Vagina (tissue), 2 donors: ENCODE measurements at places on chromosomes 6 and 20.

DNA sequence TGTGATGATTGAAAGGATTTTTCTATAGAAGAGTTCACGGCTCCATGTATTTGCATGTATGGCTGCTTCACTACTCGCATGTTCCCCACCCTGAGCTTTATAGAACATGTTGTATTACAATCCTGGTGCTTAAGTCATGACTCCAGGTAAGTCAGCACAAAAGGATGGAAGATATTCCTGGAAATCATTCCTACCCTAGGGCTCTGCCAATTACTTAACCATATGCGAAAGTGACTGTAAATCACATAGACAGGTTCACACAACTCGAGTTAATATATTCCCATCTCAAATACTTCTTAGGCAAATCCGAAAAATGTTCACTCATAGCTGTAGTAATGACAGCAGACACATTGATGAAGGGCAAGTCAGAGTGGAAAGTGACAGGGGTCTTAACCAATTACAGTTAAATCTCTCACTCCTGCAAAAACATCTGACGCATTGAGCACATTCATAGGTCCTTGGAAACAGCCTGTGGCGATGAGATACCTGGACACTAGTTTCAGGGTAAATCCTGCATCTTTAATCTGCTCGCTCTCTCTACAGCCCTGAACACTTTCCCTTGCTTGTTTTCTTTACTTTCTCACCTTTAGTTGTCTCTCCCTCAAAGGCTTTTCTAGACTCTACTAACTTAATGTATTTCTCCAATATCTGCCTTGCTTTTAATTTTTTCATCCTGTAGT is 35.1 kb downstream of the RNF217 start:
- H3K27me3 ChIP-seq: no peaks in the 10 kb centered on the region
- H3K4me3 ChIP-seq: no peak overlapping the region
- H3K27ac ChIP-seq: no peak overlapping the region
- H3K36me3 ChIP-seq: no peaks in the 10 kb centered on the region

- H3K36me3 ChIP-seq: no peaks in the 10 kb centered on the region
- H3K4me1 ChIP-seq: peaks cover 11% of the 10 kb centered on the region
- H3K27me3 ChIP-seq: no peaks in the 10 kb centered on the region
- no peak overlapping the region for H3K4me3 ChIP-seq
Measured at GRCh38 chr6:134035823-134036296, 16.6 kb downstream of the SLC2A12 start.

GRCh38 chr20:52172392-52173047 is 19.1 kb downstream of the ZFP64 start:
- H3K36me3 ChIP-seq: peaks cover 7% of the 10 kb centered on the region
- no peaks in the 10 kb centered on the region for H3K27me3 ChIP-seq
- DNase-seq: no peak
- no peak overlapping the region for H3K4me3 ChIP-seq

DNA sequence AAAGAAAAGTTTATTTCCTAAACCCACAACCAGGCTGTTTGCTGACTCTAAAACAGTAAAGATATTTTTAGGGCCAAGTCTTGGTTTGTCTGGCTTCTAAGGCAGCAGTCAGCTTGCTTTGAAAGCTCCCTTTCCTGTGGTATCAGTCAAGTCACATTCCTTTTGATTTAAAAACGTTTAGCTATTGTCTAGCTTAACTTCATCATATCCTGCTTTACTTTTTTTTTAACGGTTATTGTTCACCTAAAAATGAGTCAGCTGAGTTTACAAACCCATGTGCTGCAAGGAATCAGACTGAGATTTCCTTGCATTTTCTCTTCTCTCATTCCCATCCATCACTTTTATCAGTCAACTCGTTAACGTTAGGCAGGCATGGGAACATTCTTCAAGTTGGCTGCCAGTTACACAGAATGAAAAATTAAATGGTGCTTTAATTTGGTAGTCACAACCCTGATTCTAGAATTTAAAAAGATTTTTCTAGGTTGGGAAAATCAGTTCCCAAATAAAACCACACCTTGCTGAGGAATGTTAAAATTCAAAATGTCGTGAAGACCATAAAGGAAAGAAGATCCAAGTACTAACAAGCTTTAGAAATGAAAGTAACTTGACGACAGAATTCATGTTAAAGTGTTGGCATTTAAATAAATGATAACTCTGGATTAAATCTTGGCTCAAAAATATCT is 45.9 kb downstream of the ELOVL5 start:
- DNase-seq: no peak
- no peaks in the 10 kb centered on the region for H3K36me3 ChIP-seq
- peak overlapping the region; percentile 42 for H3K27ac ChIP-seq
- peaks cover 63% of the 10 kb centered on the region for H3K4me1 ChIP-seq

GRCh38 chr6:2257363-2257762 is 12.0 kb upstream of the GMDS start:
- no peak overlapping the region for H3K27ac ChIP-seq
- no peaks in the 10 kb centered on the region for H3K27me3 ChIP-seq
- H3K4me1 ChIP-seq: no peaks in the 10 kb centered on the region

DNA sequence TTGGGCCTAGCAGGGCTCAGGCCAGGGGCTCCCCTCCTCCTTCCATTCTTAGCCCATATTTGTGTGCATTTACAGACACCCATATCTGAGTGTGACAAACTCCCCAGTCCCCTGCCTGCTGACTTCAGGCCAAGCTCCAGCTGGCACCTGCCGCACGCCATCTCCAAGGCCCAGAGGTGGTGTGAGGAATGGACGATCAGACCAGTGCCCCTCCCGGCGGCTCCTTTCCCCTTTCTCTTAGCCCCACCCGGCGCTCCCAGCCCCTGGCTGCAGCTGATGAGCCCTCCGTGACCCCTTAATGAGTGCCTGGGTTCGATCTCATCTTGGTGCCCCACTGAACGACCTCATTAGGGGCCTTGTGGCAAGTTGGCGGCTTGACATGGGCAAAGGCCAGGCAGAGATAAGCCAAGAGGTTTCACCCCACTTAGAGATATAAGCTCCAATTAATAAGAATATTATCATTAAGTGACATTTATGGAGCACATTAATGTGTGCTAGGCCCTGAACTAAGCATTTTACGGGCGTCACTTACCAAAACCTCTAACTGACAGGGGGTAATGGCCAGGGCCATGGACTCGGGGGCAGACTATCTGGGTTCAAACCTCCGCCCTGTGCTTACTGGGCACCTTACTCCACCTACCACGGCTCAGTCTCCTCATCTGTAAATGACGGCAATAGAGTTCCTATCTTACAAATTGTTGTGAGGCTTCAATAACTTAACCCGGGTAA is 17.5 kb downstream of the ADA start:
- H3K4me3 ChIP-seq: no peak overlapping the region
- H3K36me3 ChIP-seq: no peaks in the 10 kb centered on the region
- H3K27ac ChIP-seq: no peak overlapping the region
- no peaks in the 10 kb centered on the region for H3K27me3 ChIP-seq

DNA sequence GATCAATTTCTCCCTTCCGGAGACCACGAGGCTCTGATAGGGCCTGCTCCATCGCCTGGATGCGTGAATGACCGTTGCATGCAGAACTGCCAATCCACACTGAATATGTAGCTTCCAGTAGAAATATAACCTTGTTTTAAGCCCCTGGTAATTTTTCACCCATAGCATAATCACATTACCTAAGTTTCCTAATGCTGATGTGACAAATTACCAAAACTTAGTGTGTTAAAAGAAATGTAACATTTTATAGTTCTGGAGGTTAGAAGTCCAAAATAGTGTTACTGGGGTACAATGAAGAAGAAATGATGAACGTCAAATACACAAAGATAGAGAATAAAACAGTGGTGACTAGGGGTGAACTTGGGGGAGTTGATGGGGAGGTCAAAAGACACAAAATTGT is 22.0 kb upstream of the SIRPD start:
- H3K36me3 ChIP-seq: no peaks in the 10 kb centered on the region
- no peak for DNase-seq
- H3K27ac ChIP-seq: no peak overlapping the region
- no peaks in the 10 kb centered on the region for H3K27me3 ChIP-seq

DNA sequence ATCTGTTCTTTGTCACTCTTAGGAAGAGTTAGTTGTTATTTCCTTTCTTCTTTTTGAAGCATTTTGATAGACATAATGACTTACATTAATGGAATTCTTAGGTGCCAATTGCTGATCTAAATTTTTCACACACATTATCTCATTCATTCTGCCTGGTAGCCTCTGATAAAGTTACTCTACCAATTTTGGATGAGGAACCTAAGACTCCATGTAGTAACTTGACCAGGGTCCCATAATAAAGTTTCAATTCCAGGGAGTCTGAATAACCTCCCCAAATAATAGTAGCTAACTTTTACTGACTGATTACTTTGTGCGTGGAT is 73.2 kb upstream of the CITED2 start:
- H3K27me3 ChIP-seq: no peaks in the 10 kb centered on the region
- H3K4me3 ChIP-seq: no peak overlapping the region
- no peak for DNase-seq
- H3K36me3 ChIP-seq: no peaks in the 10 kb centered on the region
- H3K4me1 ChIP-seq: no peaks in the 10 kb centered on the region

- H3K36me3 ChIP-seq: no peaks in the 10 kb centered on the region
- no peaks in the 10 kb centered on the region for H3K27me3 ChIP-seq
- no peak overlapping the region for H3K27ac ChIP-seq
- H3K4me3 ChIP-seq: no peak overlapping the region
- no peaks in the 10 kb centered on the region for H3K4me1 ChIP-seq
- DNase-seq: no peak
Measured at GRCh38 chr6:5191222-5191621, 69.5 kb downstream of the LYRM4 start.

DNA sequence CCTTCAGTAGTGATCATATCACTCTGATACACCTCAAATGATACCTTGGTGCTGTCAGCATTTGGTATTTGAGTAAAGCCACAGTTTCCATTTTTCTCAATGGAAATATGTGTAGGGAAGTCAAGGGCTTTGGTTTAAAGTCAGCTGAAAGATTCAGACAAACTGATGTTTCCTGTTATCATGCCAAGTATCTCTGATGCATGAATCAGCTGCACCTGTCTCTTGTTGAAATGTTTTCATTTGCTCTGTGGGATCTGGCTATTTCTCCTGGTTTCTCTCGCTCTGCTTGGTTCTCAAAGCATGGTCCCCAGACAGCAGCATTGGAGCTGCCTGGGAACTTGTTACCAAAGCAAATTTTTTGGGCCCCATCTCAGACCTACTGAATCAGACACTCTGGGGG is 23.5 kb downstream of the ZFP64 start:
- H3K27ac ChIP-seq: no peak overlapping the region
- H3K27me3 ChIP-seq: no peaks in the 10 kb centered on the region
- no peak overlapping the region for H3K4me3 ChIP-seq
- H3K4me1 ChIP-seq: no peaks in the 10 kb centered on the region

DNA sequence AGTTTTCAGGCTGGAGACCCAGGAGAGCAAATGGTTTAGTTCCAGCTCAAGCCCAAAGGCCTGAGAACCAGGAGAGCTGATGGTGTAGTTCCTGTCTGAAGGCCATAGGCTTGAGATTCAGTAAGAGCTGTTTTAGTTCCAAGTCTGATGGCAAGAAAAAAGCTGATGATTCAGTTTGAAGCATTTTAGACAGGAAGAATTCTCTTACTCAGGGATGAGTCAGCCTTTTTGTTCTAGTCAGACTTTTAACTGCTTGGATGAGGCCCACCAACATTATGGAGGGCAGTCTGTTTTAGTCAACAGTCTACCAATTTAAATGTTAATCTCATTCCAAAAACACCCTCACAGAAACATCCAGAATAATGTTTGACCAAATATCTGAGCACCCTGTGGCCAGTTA is 2.5 kb downstream of the ZSCAN26 start:
- no peak for DNase-seq
- H3K27ac ChIP-seq: no peak overlapping the region
- H3K27me3 ChIP-seq: no peaks in the 10 kb centered on the region
- no peak overlapping the region for H3K4me3 ChIP-seq

- peak overlapping the region; percentile 7 for H3K27ac ChIP-seq
- no peak for DNase-seq
- no peak overlapping the region for H3K4me3 ChIP-seq
- H3K36me3 ChIP-seq: no peaks in the 10 kb centered on the region
Measured at GRCh38 chr6:17278289-17279063, 2.7 kb upstream of the RBM24 start.

GRCh38 chr6:6556738-6557503 is 31.6 kb upstream of the LY86 start:
- H3K27me3 ChIP-seq: no peaks in the 10 kb centered on the region
- no peak overlapping the region for H3K4me3 ChIP-seq
- no peak for DNase-seq
- no peaks in the 10 kb centered on the region for H3K36me3 ChIP-seq
- H3K27ac ChIP-seq: no peak overlapping the region
- H3K4me1 ChIP-seq: no peaks in the 10 kb centered on the region

DNA sequence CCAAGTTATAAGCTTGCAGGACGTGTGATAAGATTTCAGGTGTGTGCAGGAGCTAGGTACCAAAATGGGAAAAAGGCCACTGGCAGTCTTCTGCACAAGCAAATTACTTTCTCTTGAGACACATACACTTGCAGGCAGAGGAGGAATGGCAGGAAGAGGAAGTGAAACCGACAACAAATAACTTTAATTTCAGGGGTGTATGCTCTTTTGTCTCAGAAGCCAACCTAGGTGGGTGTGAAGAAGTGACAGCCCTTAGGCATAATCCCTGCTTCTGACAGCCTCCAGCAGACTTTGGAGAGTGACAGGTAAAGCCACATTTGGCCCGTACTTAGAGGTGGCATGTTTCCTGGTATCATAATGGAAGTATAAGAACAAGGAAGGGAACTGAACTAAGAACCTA is 118.8 kb upstream of the TRAF3IP2 start:
- no peak for DNase-seq
- H3K27ac ChIP-seq: peak overlapping the region; percentile 63
- H3K36me3 ChIP-seq: no peaks in the 10 kb centered on the region
- no peak overlapping the region for H3K4me3 ChIP-seq
- peaks cover 52% of the 10 kb centered on the region for H3K4me1 ChIP-seq

DNA sequence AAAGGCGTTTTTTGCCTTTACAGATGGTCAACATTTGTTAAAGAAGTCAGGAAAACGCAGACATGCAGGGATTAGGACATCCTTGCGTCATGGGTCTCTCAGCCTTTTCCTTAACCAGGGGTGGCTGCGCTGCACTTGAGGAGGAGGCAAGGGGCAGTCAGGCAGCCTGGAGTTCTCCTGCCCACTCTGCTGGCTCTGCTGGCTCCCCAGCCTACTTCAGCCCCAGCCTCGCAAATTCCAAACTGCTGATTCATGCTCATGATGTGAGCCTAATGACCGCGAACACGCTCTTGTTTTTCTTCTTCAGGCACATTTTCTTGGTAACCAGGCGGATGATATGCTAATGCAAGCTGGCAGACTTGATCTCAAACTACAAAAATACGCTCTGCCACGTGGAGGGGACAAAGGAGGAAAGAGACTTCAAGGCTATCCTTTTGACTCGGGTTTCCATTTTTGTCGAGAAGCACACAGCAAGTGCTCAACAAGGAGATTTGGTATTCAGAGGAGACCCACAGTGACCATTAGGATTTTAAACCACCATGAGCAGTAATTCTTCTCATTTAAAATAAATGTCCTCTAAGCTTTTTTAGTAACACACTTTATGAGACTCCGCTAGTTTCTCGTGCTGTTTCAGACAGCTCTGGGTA is 290.3 kb upstream of the STXBP5 start:
- no peak for DNase-seq
- H3K36me3 ChIP-seq: no peaks in the 10 kb centered on the region
- H3K4me1 ChIP-seq: peaks cover 28% of the 10 kb centered on the region
